ENCODE measurements at places on chromosomes 11 and 22.

DNA sequence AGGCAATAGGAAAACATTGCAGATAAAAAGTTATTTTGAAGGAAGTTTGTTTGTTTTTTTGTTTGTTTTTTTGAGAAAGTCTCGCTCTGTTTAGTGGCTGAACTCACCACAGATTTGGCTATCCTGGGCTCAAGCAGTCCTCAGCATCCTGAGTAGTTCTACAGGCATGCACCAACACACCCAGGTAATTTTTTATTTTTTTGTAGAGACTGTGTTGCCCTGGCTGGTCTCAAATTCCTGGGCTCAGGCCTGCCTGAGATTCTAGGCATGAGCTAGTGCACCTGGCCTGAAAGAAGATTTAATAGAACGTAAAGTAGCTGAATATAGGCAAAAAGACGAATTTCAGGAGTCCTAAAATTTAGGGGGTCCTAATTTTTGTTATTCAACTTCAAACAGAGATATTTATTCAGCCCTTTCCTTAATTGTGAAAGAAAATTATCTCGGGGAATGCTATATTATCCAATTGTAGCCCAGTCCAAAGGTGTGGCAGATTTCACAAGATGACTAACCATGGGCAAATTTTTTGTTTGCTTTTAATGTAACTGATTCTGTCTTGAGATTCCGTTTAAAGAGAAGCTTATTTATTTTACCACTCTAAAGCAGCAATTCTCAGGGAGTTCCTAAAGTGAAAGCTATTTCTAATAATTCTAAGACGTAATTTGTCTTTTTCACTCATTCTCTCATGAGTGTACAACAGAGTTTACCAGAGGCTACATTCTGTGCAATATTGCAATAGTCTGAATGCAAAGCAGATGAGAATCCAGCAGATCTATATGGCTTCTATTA lies 940 bp downstream of the IL18 start:
- no peak for DNase-seq

GRCh38 chr11:69574608-69575255 lies 66.2 kb upstream of the CCND1 start:
- no peak for DNase-seq

DNA sequence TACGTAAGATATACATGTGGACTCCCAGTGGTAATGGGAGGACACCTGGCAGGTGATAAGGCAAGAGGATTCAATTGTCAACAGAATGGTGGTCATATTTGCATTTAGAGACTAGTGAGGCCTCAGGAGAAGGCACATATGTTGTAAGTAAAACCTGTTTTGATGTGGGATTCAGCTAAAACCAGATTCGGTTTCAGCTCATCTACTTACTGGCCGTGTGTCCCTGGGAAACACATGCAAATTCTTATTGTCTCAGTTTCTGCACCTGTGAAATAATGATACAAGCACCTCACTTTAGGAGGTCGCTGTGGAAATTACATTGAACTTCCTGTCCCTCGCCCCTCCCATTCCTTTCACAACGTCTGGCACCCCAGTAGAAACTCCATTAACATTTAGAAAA lies 78.9 kb upstream of the FIBIN start:
- DNase-seq: no peak

DNA sequence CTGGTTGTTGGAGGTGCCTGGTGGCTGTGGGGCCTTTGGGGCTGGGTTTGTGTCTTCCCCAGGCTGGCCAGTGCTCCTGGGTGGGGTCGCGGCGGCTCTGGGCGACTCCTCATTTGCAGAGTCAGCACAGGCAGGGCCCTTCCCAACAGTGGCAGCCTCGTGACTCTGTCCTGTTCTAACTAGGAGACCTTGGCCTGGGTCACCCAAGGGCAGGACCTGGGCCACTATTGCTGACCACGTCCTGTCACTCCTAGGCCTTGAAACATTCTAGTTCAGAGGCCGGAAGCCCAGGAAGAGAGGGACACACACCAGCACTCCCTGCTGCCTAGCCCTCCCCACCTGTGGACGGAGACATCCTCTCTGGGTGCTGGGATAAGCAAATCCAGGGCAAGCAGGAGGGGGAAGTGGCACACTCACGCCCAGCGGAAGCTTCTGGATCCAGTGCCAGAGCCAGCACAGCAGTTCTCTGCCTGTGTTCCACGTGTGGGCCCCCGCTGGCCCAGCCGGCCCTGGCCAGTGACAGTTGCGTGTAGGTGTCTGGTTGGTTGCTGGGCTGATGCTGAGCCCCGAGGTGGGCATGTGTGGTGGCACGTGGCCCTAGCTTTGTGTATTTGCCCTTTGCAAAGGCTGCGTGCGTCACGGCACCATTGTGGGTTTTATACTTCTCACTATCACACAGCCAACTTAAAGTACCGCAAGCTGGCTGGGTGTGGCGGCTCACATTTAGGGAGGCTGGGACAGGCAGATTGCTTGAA lies 4.3 kb upstream of the CHID1 start:
- no peak for DNase-seq

- no peak for DNase-seq
Measured at GRCh38 chr11:45098929-45099328, 47.5 kb upstream of the PRDM11 start.

DNA sequence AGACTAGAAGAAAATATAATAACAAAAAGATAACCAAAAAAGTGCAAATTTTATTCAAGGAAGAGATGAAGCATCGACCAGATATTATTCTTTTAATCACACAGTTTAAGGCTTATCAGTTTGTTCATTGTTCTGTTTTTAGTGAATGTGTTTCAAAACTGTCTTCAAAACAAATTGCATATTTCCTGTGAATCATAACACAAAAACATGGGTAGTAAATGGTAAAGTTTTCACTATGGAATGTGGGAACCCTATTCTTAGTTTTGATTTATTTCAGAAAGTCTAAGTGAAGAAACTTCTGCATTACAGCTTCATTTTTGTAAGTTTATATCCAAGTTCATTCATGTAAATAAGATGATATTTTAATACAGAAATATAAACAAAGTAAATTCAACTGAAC lies 207.6 kb upstream of the LUZP2 start:
- no peak for DNase-seq

- DNase-seq: no peak
Measured at GRCh38 chr11:15988693-15989231, 367.6 kb downstream of the SOX6 start.
